ENCODE measurements at places on chromosomes 6 and 20. TPM values are rescaled to one million over a fixed set of nuclear protein-coding genes. Genes with fewer than 3 reads are reported as not detected.

Gene SLC17A1
- not detected for total RNA-seq

GRCh38 chr6:20325641-20326421, 75.8 kb upstream of the E2F3 start:
- H3K4me3 ChIP-seq = no peak overlapping the region
- H3K4me1 ChIP-seq = no peaks in the 10 kb centered on the region
- DNase-seq = no peak
- no peaks in the 10 kb centered on the region for H3K36me3 ChIP-seq
- no peak overlapping the region for H3K27ac ChIP-seq

DNA sequence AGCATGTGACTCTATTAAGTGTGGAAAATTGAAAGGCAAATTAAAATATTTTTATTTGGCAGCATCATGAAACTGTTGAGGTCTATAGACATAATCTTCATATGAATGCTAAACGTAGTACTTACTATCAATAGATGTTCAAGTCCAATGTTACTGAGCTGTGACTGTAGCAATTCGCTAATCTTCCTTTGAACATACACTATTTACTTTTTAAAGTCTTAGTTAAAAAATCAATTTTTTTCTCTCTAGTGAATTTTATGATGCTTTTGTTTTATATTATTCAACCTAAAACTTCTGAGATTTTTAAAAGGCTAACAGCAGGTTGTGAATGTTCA, 85.2 kb upstream of the ELOVL5 start:
- no peak for DNase-seq
- H3K4me1 ChIP-seq = peaks cover 5% of the 10 kb centered on the region
- H3K27ac ChIP-seq = no peak overlapping the region
- H3K4me3 ChIP-seq = no peak overlapping the region
- H3K27me3 ChIP-seq = no peaks in the 10 kb centered on the region

Gene MYL9
- total RNA-seq = 12.0 TPM

DNA sequence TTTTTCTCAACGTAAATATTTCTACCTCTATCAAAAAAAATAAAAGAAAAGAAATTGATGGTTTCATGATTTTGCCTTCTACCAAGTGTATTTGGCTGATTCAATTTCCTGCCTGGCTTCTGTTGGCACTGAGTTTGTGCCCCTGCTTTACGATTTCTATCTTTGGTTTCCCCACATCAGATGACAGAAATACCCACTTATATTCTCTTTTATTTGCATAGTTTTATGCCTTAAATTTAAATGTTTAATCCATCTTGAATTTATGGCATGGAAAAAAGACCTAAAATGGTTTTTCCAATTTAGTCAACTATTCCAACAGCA, 34.3 kb downstream of the RNF24 start:
- 0 out of 2 replicates have a peak overlapping the region, but pooled peaks have one; percentile 56 for H3K27ac ChIP-seq
- no peak for DNase-seq
- H3K4me3 ChIP-seq = no peak overlapping the region

DNA sequence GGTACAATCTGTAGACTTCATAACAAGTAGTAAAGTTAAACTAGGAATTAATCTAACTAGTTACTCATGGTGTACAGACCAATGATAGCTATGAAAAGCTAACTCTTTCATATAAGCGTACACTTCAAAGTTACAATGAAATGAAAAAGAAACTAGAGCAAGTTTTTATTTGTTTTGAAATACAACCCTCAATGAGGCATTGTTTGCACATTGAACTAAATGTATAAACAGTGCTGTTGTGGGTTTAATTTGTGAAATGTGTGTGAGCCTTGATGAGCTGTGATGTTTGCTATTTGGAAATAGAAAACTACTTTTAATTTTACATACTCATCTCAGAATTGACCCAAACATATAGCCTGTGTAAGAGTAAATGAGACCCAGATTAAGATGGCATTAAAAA, 11.1 kb upstream of the EYA4 start:
- no peaks in the 10 kb centered on the region for H3K36me3 ChIP-seq
- H3K4me3 ChIP-seq = no peak overlapping the region
- H3K4me1 ChIP-seq = peaks cover 13% of the 10 kb centered on the region
- DNase-seq = peak; percentile 45

- DNase-seq = no peak
- H3K27ac ChIP-seq = no peak overlapping the region
- H3K4me3 ChIP-seq = no peak overlapping the region
- H3K36me3 ChIP-seq = no peaks in the 10 kb centered on the region
- H3K27me3 ChIP-seq = no peaks in the 10 kb centered on the region
These were observed 100.9 kb upstream of the SIM1 start for GRCh38 chr6:100565439-100566104.

- H3K4me3 ChIP-seq = no peak overlapping the region
- no peaks in the 10 kb centered on the region for H3K4me1 ChIP-seq
- no peak overlapping the region for H3K27ac ChIP-seq
- no peaks in the 10 kb centered on the region for H3K36me3 ChIP-seq
- peaks cover 35% of the 10 kb centered on the region for H3K27me3 ChIP-seq
These were observed 87.8 kb downstream of the BMP6 start for GRCh38 chr6:7813704-7814103.

DNA sequence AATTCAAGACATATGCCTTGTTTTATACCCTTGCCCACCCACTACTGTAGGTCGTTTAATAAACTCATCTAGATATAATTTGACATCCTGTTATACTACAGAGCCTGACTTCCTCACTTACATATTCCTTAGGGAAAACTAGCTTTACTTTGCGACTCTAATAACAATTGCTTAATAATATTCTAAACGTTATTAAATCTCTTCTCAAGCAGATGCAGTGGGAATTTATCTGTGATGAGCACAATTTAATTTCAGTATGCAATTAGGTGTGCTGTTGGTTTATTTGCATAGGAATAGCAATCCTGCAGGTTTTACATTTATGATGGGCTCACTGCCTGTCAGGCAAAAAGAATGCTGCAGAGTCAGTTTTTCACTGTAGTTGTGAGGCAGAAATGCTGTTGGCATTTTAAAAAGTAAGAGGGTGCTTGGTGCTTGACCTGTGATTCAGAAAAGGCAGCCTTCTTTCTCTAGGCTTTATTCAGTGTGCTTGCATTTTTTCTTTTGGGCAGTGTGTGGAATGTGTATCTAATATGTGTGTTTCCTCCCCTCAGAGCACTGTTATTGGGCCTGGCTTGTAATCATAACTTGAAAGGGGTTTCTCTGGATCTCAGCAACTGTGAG, 152.3 kb upstream of the SCGN start:
- no peak overlapping the region for H3K4me3 ChIP-seq
- DNase-seq = peak; percentile 90
- H3K36me3 ChIP-seq = no peaks in the 10 kb centered on the region
- peaks cover 23% of the 10 kb centered on the region for H3K4me1 ChIP-seq
- peak overlapping the region; percentile 31 for H3K27ac ChIP-seq
- no peaks in the 10 kb centered on the region for H3K27me3 ChIP-seq

DNA sequence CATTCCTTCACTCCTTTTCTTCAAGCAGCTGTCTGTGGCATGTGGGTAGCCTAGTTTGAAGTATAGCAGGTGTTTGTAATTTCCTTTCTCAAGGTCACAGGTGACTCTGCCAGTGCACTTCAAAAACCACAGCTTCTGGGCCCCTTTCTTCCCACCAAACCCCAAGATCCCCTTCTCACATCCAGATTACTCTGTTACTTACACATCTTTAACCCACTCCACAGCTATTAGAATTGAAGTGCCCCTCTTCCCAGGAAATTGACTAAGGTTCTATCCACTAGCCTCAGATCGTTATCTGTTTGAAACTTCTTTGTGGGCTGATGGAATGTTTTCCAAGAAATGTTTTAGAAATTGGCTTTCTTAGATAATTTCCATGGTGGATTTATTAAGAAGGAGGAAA, 150.8 kb downstream of the AHI1 start:
- DNase-seq = no peak
- no peak overlapping the region for H3K4me3 ChIP-seq
- no peaks in the 10 kb centered on the region for H3K36me3 ChIP-seq
- H3K4me1 ChIP-seq = no peaks in the 10 kb centered on the region
- no peaks in the 10 kb centered on the region for H3K27me3 ChIP-seq

- H3K4me3 ChIP-seq = peak overlapping the region; percentile 50
- peak overlapping the region; percentile 98 for H3K27ac ChIP-seq
- DNase-seq = peak; percentile 83
- no peaks in the 10 kb centered on the region for H3K36me3 ChIP-seq
These were observed 69.9 kb upstream of the FLRT3 start for GRCh38 chr20:14407336-14407735.

DNA sequence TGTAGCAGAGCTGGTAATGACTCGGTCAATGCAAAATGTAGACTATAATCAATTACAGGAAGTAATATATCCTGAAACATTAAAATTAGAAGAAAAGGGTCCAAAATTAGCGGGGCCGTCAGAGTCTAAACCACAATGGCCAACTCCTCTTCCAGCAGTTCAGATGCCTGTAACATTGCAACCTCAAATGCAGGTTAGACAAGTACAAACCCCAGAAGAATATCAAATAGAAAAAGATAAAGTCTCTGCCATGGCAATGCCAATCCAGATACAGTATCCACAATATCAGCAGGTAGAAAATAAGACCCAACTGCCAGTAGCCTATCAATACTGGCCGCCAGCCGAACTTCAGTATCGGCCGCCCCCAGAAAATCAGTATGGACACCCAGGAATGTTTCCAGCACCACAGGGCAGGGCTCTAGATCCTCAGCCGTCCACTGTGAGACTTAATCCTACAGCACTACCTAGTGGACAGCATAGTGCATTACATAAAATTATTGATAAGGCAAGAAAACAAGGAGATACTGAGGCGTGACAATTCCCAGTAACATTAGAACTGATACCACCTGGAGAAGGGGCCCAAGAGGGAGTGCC, 158.4 kb downstream of the GPX5 start:
- H3K27ac ChIP-seq = no peak overlapping the region
- H3K27me3 ChIP-seq = 0 out of 2 replicates have a peak, but pooled peaks cover 3% of the 10 kb centered on the region
- peak; percentile 70 for DNase-seq

Gene VSTM2L
- 45.8 TPM for total RNA-seq

GRCh38 chr6:52390361-52390727, 28.4 kb downstream of the PAQR8 start:
- peak overlapping the region; percentile 53 for H3K4me3 ChIP-seq
- no peaks in the 10 kb centered on the region for H3K27me3 ChIP-seq
- H3K4me1 ChIP-seq = peaks cover 33% of the 10 kb centered on the region

Gene PPP1R3D
- 5.6 TPM for total RNA-seq

Gene COL11A2
- total RNA-seq = 0.63 TPM

- no peak overlapping the region for H3K4me3 ChIP-seq
- H3K36me3 ChIP-seq = peaks cover 10% of the 10 kb centered on the region
- DNase-seq = peak; percentile 8
- H3K27ac ChIP-seq = no peak overlapping the region
These were observed 4.3 kb downstream of the MTG2 start for GRCh38 chr20:62186887-62187866.

- H3K27me3 ChIP-seq = no peaks in the 10 kb centered on the region
- peak overlapping the region; percentile 91 for H3K27ac ChIP-seq
- peaks cover 42% of the 10 kb centered on the region for H3K4me1 ChIP-seq
- peak overlapping the region; percentile 47 for H3K4me3 ChIP-seq
- DNase-seq = peak; percentile 88
- H3K36me3 ChIP-seq = no peaks in the 10 kb centered on the region
These were observed 63.6 kb downstream of the IPCEF1 start for GRCh38 chr6:154292855-154293519.

GRCh38 chr20:362271-363254, 15.7 kb downstream of the NRSN2 start:
- no peaks in the 10 kb centered on the region for H3K27me3 ChIP-seq
- H3K36me3 ChIP-seq = no peaks in the 10 kb centered on the region
- peaks cover 52% of the 10 kb centered on the region for H3K4me1 ChIP-seq
- peak; percentile 99 for DNase-seq
- H3K27ac ChIP-seq = peak overlapping the region; percentile 86

GRCh38 chr6:39327507-39327906, 5.0 kb upstream of the KCNK16 start:
- H3K4me1 ChIP-seq = no peaks in the 10 kb centered on the region
- DNase-seq = no peak
- no peak overlapping the region for H3K4me3 ChIP-seq

DNA sequence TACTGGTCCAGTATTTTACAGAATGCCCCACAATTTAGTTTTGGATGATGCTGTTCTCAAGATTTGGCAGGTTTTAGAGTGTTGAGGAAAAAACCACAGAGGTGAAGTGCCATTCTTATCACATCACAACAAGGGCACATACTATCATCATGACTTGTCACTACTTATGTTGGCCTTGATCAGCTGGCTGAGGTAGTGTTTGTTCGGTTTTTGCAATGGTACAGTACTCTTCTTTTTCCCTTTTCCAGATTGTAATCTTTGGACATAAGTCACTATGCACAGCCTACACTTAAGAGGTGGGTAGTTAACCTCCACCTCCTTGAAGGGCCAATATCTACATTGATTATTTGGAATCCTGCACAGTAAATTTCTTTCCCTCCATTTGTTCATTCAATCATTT, 8.8 kb downstream of the TENT5A start:
- peaks cover 11% of the 10 kb centered on the region for H3K36me3 ChIP-seq
- H3K4me3 ChIP-seq = no peak overlapping the region
- H3K4me1 ChIP-seq = peaks cover 7% of the 10 kb centered on the region
- DNase-seq = no peak

GRCh38 chr6:38432479-38432878, 207.2 kb downstream of the BTBD9 start:
- no peaks in the 10 kb centered on the region for H3K27me3 ChIP-seq
- no peak overlapping the region for H3K27ac ChIP-seq
- H3K4me3 ChIP-seq = no peak overlapping the region
- peaks cover 27% of the 10 kb centered on the region for H3K4me1 ChIP-seq

DNA sequence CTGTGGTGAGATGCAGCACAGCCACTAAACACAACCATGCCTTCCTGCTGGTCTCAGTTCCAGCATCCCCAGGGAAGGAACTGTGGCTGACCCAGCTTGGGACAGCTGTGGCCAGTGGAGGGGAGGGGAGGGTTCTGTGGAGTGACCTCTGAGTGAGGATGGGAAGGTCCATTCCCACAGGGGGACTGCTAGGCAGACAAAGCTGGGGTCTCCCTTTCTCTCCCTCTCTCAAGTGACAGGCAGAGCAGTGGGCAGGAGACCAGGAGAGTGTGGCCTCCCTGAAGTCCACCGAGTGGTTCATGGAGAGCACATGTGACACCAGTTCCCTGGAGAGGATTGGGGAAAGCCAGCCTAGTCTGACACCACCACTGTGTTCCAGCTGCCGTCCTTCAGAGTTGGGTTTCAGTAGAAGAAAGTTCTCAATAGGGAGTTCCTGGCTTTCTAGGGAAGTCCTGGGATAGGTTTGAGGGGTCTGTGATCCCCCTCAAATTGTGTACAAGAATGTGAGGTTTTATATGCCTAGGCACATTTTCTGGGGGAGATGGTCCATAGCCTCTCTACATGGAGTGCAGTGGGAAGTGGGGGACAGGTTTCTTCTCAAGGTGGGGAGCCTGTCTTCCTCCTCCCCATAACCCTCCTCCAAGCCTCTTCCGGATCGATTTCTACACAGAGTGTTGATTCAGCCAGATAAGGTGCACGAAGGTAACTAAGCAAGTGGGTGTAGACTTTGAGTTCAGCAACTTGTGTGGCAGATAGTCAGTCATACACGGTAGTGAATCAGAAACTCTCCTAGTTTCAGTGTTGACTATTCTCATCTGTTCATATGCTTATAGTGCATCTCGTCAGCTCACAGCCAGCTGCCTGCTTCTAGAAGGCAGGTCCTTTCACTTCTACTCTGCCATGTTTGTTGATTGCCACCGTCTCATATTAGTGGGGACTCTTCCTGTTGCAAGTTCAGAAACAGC, 18.9 kb downstream of the MANBAL start:
- H3K4me3 ChIP-seq = no peak overlapping the region
- no peaks in the 10 kb centered on the region for H3K27me3 ChIP-seq
- H3K36me3 ChIP-seq = peaks cover 12% of the 10 kb centered on the region
- no peak for DNase-seq
- H3K4me1 ChIP-seq = no peaks in the 10 kb centered on the region

GRCh38 chr6:135534773-135535380, 37.3 kb upstream of the AHI1 start:
- peaks cover 34% of the 10 kb centered on the region for H3K4me1 ChIP-seq
- DNase-seq = peak; percentile 51
- no peak overlapping the region for H3K27ac ChIP-seq
- H3K27me3 ChIP-seq = no peaks in the 10 kb centered on the region
